Lower leg skin (tissue), 4 donors: ENCODE measurements at places on chromosomes 2 and 18. TPM values are rescaled to one million over a fixed set of nuclear protein-coding genes. Genes with fewer than 3 reads are reported as not detected.

GRCh38 chr2:85134255-85134895 is 1.2 kb downstream of the TCF7L1 start:
- peak; percentile 89 for DNase-seq

DNA sequence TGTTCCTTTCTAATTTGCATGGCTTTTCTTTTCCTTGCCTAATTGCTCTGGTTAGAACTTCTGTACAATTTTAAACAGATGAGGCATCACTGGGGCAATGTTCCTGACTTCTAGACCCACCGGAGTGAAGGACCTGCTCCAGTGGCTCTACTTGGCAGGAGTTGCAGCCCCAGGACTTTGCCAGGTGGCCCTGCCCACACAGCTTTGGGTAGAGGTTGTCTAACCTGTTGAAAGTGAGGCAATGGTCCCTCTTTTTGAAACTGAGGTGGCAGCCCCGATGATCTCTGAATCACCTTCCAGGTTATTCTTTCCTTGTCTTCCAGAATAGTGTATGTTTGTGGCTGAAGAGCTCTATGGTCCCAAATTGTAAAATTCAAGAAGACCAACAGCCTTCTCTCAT is 29.9 kb upstream of the ZNF512 start:
- DNase-seq = no peak

DNA sequence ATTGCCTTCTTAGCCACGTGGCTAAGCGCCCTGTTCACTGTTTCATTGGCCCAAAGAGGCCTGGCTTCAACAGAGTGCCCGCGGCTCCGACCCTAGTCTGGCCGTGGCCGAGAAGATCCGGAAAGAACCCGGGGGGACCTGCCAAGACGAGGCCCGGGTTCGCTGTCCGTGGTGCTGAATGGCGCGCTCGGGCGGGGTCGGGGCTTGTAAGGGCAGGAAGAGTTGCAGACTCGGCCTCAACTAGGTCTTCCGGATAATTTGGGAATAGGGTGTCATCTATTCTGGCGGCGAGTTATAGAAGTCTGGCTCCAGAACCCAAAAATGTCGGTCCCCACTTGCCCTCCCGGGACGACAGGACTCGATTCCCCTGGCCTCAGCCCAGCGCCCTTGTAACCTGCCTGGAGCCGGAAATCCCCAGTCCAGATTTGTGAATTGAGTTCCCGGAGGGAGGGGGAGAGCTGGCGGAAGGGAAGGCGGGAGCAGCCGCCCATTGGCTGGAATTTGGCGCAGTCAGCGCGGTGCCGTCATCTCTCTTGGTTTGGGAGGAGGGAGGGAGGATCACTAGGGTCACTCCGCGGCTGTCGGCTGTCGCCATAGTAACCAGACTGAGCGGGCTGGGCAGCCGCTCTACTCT is 3.5 kb downstream of the CDK5R2 start:
- DNase-seq = peak; percentile 48

GRCh38 chr2:113901943-113902342 is 12.1 kb downstream of the ACTR3 start:
- no peak for DNase-seq

SRD5A2 gene
- not detected for total RNA-seq

SOS1 gene
- total RNA-seq = 18.9 TPM

MALT1 gene
- total RNA-seq = 48.9 TPM

LBX2 gene
- not detected for total RNA-seq

OXER1 gene
- 2.5 TPM for total RNA-seq

EHBP1 gene
- total RNA-seq = 67.8 TPM

NTSR2 gene
- total RNA-seq = not detected

KLHL41 gene
- 0.88 TPM for total RNA-seq
